ENCODE measurements at places on chromosomes 5 and 9.

GRCh38 chr5:119966028-119966427 lies 336.7 kb downstream of the FAM170A start:
- DNase-seq: no peak

GRCh38 chr5:154516475-154516874 lies 38.4 kb upstream of the HAND1 start:
- no peak for DNase-seq

- no peak for DNase-seq
These were observed 26.4 kb upstream of the RNF130 start for GRCh38 chr5:180097926-180098325.

DNA sequence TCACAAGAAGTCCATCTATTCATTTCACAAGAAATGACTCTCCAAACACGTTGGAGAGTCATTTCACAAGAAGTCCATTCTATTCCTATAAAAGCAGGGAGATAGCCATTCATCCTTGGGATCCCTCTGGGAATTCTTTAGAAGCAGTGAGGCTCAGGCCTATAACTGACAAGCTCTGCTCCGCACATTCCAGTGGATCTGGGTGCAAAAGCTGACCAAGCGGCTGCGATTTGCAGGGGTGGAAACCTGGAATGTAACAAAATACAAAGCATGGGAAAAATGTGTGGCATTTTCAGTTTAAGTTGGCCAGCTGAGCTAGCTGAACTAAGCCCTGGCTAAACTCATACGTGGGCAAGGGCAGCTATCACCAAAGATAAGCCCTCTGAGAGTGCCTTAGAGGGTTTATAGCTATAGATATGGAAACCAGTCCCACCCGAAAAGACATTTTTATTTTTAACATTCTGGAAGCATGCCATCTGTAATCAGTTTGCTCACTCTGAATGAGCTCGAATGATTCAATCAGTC lies 8.7 kb downstream of the TAS2R1 start:
- DNase-seq: no peak

- DNase-seq: no peak
These were observed 63.2 kb upstream of the CTXN3 start for GRCh38 chr5:127585661-127586060.

- no peak for DNase-seq
These were observed 100.4 kb downstream of the NFIB start for GRCh38 chr9:14213504-14213903.

- no peak for DNase-seq
These were observed 93.7 kb upstream of the DAB2 start for GRCh38 chr5:39518516-39518915.

DNA sequence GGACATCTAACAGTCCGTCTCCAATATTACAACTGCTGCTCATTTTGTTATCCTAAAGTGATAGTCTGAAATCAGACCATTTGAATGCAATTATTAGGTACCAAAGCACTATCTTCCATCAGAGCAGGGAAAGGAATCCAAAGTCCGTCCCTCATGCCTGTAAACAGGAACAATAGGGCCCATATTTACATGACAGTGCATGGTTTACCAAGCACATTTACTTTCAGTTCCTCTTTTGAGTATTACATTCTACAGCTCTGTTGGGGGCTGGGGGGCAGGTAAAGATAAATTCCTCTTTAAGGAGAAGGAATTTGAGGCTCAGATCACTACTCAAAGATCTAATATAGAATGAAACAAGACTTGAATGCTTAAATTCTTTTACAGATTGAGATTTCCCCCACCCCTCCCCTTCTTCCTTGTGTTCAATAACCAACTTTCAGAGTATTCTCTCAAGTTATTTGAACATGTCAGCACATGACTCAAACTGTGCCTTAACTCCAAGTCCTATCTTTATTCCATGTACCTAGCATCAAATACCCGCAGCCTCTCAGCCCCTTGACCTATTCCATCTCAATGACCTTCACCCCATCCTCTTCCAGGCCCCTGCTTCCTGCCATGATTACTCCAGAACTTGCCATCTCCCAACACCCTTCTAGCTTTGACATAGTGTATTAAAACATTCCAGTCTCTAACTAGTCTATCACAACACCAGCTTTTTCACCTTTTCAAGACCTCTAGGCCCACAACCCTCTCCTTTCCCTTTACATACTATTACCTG lies 71.0 kb downstream of the BRINP1 start:
- DNase-seq: no peak

GRCh38 chr5:585556-585955 lies 26.6 kb upstream of the CEP72 start:
- no peak for DNase-seq

DNA sequence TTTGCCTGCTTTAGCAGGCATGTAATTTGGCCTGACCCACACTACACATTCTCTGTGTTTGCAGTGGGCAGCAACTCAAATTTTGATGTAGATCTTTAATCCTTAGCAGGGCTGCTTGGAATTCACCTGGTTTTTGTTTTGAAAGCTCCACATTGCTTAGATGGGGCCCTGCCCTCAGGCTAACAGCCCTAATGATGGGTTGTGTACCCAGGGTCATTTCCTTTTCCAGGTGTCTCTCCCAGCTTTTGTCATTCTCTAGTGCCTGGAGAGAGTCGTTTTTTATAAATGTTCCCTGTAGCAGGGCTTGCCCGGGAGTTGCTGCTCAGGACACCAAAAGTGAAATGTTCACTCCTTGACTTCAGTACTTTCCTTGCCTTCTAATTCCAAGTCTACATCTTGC lies 126.3 kb downstream of the TRIO start:
- no peak for DNase-seq

DNA sequence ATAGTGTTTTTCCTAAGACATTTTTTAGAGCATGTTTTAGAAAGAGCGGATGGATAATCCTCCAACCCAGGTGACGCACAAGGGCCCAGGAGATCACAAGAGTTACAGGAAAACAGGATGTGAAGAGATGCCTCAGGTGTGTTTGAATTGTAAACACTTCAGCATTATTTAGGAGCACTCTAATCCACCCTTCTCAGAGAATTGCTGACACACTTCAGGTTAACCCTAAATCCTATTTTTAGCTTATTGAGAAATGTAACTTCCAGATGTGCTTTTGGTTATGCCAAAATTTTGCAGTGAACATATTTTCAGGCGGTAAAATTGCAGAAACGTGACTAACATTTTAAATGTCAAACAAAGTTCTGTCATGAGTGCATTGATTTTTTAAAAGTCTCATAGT lies 755.4 kb upstream of the CTNND2 start:
- no peak for DNase-seq

GRCh38 chr5:159878988-159879471 lies 37.3 kb upstream of the ADRA1B start:
- peak; percentile 92 for DNase-seq

- DNase-seq: no peak
These were observed 359.2 kb downstream of the PRR16 start for GRCh38 chr5:120823328-120823727.

DNA sequence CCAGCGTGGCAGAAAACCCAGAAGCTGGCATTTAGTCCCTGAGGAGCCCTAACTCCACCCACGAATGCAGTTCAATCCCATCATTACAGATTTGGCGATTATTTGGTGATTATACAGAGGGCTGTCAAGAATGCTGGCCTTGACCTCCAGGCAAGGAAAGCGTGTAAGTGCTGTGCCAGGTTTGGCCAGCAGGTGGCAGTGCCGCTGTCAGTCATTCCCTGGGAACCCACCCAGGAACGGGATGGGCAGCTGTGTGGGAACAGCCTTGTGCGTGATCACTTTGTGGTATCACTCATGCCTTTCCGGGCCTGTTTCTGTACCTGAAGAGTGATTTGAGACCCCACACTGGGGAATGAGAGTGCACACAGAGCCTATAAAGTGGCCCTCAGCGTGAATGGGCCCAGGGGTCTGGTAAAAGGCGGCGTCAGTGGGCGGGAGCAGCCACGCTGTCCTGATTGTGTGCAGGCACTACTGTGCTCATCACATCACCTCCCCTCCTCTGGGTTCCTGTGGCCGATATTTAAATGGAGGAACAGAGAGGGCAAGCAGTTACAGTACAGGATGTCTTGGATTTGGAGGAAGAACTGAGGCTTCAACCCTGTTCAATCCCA lies 215.6 kb downstream of the ROR2 start:
- peak; percentile 65 for DNase-seq

- peak; percentile 46 for DNase-seq
These were observed 31.6 kb downstream of the PTGS1 start for GRCh38 chr9:122402403-122402871.

GRCh38 chr5:35660451-35660850 lies 42.8 kb downstream of the SPEF2 start:
- no peak for DNase-seq

DNA sequence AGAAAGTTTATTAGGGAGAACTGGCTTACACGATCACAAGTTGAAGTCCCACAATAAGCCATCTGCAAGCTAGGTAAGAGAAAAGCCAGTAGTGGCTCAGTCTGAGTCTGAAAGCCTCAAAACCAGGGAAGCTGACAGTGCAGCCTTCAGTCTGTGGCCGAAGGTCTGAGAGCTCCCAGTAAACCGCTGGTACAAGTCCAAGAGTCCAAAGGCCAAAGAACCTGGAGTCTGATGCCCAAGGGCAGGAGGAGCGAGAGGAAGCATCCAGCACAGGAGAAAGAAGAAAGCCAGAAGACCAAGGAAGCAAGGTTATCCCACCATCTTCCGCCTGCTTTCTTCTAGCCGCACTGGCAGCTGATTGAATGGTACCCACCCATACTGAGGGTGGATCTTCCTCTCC lies 97.3 kb upstream of the FBN2 start:
- no peak for DNase-seq

- DNase-seq: peak; percentile 84
These were observed 12.5 kb upstream of the CTSL start for GRCh38 chr9:87713278-87713987.

GRCh38 chr9:112489039-112489546 lies 2.5 kb downstream of the KIAA1958 start:
- peak; percentile 48 for DNase-seq

GRCh38 chr5:134606726-134607125 lies 25.9 kb downstream of the SAR1B start:
- no peak for DNase-seq

DNA sequence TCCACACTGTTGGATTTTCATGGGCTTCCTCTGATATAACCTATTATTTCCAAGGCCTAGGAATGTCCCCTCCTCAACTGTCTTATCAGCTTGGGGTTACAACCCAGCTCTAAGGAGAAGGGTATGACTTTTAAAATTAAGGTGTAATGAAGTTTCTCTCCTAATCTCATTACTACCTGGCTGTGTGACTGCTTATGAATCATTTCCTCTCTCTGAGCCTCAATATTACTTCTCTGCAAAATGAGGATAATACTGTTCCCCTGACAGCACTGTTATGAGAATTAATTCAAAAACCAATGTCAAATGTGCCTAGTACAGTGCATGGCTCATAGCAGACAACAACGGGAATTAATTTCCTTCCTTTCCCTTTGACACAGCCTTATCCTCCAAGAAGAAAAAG lies 118.9 kb downstream of the NR6A1 start:
- DNase-seq: no peak

DNA sequence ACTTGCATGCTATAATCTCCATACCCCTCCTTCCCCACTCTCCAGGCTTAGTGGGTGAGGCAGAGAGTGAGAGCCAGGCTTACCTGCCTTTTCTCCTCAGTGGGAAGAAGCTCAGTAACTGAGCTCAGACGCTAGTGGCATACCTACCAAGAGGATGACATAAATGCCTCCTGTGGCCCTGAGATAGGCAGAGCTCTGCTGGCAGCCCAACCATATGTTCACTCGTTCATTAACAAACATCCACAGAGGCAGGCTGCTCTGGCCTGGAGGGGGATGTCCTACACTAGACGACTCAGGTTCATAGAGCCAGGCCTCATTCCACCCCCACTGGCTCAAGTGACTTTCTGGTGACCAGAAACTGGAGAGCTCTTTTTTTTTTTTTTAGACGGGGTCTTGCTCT lies 81.3 kb downstream of the THBS4 start:
- no peak for DNase-seq

GRCh38 chr9:6355728-6356127 lies 27.6 kb downstream of the TPD52L3 start:
- DNase-seq: no peak

GRCh38 chr5:78735834-78736463 lies 87.4 kb upstream of the LHFPL2 start:
- no peak for DNase-seq

DNA sequence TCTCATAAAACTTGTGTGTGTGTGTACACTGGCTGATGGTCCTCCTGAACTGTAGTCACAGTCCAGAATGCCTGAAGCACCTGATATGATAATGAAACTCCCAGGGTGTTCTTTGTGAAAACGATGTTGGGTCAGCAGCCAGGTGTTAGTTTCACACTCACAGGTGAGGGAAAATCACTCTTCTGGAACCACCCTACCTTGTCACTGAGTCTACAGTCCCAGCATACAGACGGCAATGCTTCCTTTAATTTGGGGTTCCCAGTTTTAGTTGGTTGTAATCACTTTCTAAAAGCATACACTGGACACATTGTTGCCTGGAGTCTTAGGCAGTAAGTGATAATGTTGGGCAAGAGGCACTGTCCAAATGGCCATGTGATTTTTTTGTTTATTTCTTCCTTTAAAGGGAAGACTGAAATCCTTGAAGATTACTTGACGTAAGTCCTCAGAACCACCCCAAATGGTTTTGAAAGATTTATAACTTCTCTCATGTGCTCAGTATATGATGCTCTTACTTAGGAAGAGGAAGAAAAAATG lies 18.2 kb upstream of the MGAT1 start:
- no peak for DNase-seq

DNA sequence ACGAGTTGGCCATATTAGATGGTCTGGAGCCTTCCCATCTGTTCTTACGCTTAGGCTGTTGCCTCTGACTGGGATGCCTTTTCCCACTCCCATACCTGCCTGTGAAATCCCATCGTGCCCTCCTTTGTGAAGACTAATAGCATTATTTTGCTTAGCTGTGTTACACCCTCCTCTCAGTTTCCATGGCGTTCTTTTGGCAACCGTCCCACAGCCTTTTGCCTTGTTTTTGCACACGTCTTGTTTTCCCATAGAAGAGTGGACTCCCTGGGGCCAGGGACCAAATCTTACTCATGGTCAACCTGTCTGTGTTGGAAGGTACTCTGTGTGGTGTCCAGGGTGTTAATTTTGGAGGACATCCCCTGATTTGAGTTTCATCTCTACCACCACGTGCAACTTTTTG lies 242.1 kb downstream of the HSPA4 start:
- no peak for DNase-seq

- DNase-seq: peak; percentile 92
These were observed 1.3 kb downstream of the NOTCH1 start for GRCh38 chr9:136544548-136544963.

DNA sequence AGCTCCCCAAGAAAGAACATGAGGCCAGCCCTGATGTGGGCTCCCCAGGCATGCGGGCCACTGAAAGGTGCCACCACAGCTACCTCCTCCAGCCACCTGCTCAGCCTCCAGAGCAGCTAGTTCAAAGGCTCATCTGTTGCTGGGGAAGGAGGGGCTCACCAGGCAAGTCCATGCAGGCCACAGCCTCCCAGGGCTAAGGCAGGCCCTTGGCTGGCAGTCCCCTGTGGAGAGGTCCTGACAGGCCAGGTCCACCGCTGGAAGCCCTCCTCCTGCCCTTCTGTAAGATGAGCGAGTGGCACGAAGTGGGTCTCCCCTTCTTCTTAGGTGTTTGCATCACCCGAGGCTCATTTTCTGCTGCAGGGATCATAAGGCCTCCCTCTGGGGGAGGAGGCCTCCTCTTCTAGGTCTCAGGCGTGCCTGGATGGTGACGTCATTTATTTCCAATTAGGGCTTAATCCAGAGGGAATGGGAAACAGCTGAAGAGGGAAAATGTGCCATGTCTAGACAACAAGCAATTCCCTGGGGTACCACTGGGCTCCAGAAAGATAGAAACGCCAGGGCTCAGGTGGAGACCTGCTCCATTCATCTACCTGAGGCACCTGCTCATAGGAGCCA lies 91.6 kb downstream of the CFAP90 start:
- DNase-seq: peak; percentile 82

GRCh38 chr5:68350176-68350575 lies 134.6 kb downstream of the PIK3R1 start:
- no peak for DNase-seq

- DNase-seq: no peak
These were observed 208.5 kb downstream of the ROR2 start for GRCh38 chr9:91741522-91741921.
